GM03348 (cell line): ENCODE measurements at places on chromosomes 1 and 21.

GRCh38 chr1:194640322-194640721, 1453.9 kb upstream of the B3GALT2 start:
- no peak for DNase-seq

DNA sequence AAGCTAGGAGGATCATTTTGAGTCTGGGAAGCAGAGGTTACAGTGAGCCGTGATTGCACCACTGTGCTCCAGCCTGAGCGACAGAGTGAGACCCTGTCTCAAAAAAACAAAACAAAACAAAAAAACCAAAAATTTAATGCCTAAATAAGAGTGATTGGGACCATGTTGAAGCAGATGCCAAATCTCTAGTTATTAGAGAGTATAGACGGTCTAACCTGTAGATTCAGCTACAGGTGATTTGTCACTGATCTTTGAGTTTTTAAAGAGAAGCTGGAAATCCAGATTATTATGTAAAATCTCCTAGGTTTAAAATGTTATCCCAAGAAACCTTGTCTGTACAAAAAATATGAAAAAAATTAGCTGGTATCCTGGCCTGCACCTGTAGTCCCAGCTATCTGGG, 11.5 kb downstream of the HDAC1 start:
- DNase-seq: no peak

DNA sequence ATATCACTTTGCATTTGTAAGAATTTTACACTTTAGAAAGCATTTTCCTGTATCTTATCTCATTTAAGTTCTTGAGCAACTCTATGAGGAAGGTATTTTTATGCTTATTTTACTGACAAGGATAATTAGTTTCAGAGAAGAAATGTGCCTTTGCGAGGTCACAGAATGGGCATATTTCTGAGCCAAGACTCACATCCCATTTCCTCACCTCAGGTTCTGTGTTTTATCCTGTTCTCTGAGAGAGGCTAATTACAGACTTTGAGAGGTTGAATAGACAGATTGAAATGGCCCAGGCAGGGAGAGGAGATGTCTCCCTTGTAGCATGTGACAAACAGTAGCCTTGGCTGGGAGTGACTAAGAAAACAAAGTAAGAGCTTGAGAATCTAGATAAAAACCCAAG, 39.1 kb upstream of the ZC3H11B start:
- DNase-seq: no peak

DNA sequence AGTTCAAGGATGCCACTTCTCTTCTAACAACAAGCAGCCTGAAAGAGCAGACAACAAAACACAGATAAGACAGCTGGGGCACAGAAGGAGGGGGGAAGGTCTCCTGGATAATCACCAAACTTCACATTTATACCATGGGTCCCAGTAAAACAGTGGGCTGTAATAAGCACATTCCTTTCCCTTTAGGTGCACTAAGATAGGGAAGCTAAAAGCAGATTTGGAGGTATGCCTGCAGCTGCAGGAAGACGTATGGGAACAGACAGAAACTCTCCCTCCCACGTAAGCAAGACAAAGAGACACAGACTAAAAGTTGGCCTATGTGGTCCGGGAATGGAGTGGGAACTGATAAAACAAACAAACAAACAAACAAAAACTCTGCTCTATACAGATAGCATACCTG, 612.1 kb downstream of the MRPL39 start:
- no peak for DNase-seq

- peak; percentile 97 for DNase-seq
Observed at GRCh38 chr1:15409388-15410222, at the start of gene EFHD2. TSS of gene EFHD2 (plus strand) at chr1:15409888. CDS start at chr1:15409972, 84 bp downstream.

DNA sequence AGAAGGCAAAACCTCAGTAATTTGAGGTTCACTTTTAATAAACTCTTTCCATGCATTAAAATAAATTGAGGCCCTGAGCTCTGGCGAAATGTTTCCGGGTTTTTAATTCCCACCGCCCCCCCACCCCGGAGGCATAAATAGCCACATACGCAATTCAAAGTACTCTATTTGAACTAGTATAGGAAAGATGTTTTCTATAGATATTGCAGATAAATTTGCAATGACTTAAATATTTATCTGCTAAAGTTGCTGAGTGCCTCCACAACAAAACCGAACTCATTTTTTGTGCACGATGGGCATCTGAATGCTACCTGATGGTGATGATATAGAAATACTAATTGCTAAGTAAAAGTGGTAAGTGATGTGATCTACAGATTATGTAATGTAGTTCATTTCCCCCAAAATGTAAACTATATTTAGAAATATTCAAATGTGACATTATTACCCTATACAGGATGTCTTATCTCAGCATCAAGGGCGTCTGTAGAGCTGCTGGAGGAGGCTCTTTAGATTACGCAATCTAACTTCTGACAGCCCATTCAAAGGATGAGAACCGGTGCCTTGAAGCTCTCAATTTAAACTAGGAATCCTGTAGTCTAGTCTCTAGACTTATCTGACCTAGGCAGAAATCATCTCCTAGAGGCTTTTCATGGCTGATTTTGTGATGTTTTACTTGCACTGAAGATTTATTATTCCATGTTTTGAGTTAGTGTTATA, 8.5 kb downstream of the IRF2BP2 start:
- no peak for DNase-seq

- DNase-seq: no peak
Observed at GRCh38 chr1:77583483-77583882, 99.0 kb downstream of the ZZZ3 start.

DNA sequence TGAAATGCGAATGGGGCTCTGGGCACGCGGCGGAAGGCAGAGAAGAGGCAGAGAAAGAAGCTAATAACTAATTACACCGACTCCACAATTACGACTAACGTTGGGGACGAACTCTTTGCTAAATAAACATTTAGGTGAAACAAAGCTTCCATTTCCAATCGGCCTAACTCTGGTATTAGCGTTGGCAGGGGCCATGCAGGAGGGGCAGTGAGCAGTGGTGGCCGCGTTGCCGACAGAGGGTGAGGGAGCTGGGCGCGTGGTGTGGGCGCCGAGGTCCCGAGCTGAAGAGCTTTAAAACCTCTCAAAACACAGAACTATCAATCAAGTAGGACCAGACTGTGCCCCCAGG, 553 bp upstream of the NDUFV3 start:
- no peak for DNase-seq

DNA sequence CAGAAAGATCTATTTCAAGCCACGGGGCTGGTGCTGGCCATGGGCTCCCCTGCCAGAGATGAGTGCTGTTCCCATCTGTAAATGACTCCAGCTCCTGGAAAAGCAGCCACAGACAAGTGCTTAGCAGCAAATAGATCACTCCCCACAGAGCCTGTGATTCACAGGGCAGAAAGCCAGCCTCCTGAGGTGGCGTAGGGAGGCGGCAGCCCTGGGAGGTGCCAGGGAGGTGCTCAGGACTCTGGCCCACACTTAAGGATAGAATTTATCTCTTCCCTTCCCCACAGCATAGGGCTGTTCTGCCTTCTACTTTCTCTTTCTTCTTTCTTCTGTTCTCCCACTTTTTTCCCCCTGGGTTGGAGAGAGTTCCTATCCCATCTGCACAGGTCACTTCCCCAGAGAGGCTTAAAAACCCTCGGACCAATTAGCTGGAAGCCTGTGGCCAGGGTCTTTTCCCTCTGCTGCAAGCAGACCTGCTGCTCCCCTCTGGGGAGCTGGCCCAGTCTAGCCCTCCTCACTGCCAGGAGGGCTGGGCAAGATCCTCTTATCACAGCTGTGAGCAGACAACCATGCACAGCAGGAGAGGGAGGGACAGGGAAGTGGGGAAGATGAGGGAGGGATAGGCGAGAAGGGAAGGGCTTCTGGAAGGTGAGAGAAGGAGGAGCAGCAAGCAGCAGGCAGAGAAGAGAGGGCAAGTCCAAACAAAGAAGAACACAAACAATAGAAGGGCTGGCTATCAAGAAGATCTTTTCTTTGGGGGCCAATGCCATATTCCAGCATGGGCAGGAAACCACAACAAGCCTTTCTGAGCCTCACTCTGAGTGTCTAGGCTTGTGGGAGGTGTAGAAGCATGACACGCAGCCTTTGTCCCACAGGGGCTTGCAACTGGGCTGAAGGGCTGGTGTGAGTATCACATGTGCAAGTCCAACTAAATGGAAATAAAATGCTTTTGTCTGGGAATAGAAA, 41.0 kb downstream of the KCND3 start:
- peak; percentile 59 for DNase-seq

GRCh38 chr1:56525489-56526041, 53.8 kb downstream of the PLPP3 start:
- peak; percentile 50 for DNase-seq

GRCh38 chr1:31787261-31787660, 23.1 kb upstream of the ADGRB2 start:
- DNase-seq: no peak
